Effector memory CD8-positive, alpha-beta T cell (primary cell): ENCODE measurements at places on chromosomes 1 and 21.
A peak's percentile ranks its signal among the peaks of the same experiment; 100 is the strongest.

DNA sequence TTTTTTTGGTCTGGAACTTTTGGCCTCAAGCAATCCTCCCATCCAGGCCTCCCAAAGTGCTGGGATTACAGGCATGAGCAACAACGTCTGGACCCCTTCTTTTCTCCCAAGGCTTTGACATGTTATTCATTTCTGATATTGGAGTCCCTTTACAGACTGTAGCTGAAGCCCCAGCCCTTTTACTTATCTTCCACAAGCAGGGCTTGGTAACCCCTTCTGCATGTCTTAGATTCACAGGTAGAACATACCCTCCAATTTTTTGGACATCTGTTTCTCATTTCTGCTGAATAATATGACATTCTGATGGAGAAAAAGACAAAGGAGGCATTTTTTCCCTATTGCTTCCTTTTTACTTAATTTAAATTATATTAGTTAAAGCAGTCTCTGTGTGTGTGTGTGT is 39.2 kb upstream of the RGS21 start:
- no peak for DNase-seq
- no peaks in the 10 kb centered on the region for H3K27me3 ChIP-seq
- H3K27ac ChIP-seq, result no peak overlapping the region

DNA sequence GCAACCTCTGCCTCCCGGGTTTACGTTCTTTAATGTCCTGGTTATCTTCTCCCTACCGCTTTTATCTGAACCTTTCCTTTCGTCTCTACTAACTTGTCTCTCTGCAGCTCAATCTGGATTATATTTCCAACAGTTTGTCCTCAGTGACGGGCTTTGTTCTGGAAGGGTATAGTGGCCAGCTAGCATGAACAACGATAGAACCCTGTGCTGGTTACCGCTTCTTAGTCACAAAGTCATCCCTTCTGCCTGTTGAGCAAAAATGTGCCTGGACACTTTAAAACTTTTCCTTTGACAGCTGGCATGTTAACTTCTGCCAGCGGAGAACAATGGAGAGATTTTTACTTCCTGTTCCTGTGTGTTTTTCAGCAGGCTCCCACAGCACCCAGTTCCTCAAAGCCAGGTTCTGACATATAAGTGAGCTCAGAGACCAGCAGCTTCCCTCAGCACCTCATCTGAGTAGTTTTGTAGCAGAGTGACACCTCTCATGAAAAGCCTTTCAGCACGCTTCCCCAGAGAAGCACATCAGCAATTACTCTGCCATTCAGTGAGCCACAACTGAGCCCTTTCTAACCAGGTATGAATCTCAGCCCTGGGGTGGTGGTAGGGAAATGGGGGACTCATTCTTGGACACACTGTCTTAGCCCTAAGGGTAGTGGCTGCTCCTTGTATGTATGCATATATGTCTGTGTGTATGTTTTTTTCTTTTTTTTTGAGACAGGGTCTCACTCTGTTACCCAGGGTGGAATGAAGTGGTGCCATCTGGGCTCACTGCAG is 23.6 kb upstream of the CCDC17 start:
- no peaks in the 10 kb centered on the region for H3K27me3 ChIP-seq
- no peak overlapping the region for H3K27ac ChIP-seq
- DNase-seq, result no peak
- H3K4me1 ChIP-seq, result peaks cover 7% of the 10 kb centered on the region

DNA sequence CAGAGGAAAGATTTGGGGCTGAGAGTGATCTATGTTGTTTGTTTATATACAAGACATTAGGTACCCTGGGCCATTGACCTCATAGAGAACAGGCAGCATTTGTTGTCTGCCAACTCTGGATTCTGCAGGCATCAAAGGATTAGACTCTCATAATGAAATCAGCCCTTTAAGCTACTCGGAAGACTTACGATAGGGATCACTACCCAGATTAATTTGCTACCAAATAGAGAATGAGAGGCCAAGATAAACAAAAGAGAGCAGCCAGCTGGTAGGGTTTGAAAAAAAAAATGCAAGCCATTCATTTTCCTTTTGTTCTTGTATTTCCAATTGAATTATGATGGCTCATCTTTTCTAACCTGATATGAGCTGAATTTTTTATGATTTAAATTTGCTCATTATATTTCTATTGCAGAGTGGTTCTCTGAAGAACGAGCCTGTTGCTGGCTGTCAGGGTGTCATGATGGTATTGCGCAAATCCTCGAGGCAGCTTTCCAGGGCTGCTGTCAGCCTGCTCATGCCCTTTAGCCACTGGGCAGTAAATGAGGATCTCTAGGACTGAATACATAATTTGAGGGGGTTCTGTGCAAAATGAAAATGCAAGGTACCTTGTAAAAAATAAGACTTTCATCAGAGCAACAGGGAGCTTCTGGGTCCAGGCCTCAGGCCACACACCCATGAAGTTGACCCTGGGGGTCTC is 116.4 kb upstream of the KCNJ15 start:
- H3K36me3 ChIP-seq, result no peaks in the 10 kb centered on the region
- H3K27ac ChIP-seq, result no peak overlapping the region
- no peaks in the 10 kb centered on the region for H3K4me1 ChIP-seq
- DNase-seq, result no peak
- no peaks in the 10 kb centered on the region for H3K27me3 ChIP-seq

GRCh38 chr1:38123356-38124135 is 77.0 kb upstream of the POU3F1 start:
- DNase-seq, result no peak
- H3K36me3 ChIP-seq, result no peaks in the 10 kb centered on the region
- no peak overlapping the region for H3K4me3 ChIP-seq
- no peak overlapping the region for H3K27ac ChIP-seq
- H3K27me3 ChIP-seq, result peaks cover 16% of the 10 kb centered on the region

DNA sequence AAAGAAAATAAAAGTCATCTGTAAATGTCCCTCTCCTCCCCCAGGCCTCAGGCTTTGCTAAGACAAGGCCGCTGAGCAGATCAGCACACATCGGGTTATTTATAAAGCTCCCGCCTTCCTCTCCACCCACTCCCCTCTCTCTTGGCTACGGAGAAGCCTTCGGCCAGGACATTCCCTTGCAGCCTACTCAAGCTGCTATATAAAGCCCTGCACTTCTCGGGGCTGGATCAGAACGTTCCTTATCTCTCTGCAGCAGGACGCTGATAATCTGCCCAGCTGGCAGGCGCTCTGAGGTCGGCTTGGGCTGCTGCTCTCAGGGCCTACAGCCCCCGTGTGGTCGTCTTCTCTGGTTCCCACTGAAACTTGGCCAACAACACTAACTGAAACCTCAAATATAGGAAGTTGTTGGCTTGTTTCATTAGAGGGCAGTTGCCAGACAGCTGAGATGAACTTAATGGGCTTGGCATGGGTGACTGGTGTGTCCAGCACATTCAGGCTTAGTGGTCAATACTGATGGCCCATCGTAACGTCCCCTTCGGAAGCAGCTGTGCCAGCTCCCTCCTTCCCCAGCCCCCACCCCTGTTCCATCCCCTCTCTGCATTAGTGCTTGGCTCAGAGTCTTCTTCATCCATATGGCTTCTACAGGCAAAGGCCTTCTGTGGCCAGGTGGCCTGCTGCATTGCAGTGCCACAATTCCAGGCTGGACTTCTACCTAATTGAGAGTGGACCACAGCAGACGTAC is 64.6 kb downstream of the IER5 start:
- peak overlapping the region; percentile 55 for H3K4me3 ChIP-seq
- peaks cover 29% of the 10 kb centered on the region for H3K4me1 ChIP-seq
- no peaks in the 10 kb centered on the region for H3K36me3 ChIP-seq
- no peak overlapping the region for H3K27ac ChIP-seq

DNA sequence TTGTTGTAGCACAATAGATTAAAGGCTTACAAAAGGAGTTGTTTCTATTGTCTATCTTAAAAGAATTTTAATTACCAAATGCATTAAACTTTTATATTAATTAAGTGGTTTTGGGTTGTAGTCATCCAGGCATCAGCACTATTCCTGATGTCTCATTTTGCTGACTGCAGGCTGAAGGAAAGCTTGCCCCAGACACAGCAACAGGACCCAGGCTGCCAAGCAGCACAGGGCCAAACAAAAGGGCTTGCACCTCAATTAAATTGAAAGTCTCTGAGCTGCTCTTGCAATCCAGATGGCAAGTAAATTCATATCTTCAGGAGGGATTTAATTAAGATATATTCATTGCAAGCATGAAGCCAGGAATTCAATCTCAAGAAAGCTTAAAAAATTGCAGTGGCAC is 80.7 kb upstream of the CHODL start:
- DNase-seq, result no peak
- peaks cover 4% of the 10 kb centered on the region for H3K4me1 ChIP-seq
- no peaks in the 10 kb centered on the region for H3K27me3 ChIP-seq
- H3K36me3 ChIP-seq, result no peaks in the 10 kb centered on the region
- no peak overlapping the region for H3K27ac ChIP-seq
